ENCODE measurements at places on chromosomes 3 and 15. TPM values are rescaled to one million over a fixed set of nuclear protein-coding genes. Genes with fewer than 3 reads are reported as not detected.

Gene KLHL6
- total RNA-seq: 0.65 TPM

GRCh38 chr15:91956026-91956723 lies 102.7 kb downstream of the SLCO3A1 start:
- no peak for DNase-seq

DNA sequence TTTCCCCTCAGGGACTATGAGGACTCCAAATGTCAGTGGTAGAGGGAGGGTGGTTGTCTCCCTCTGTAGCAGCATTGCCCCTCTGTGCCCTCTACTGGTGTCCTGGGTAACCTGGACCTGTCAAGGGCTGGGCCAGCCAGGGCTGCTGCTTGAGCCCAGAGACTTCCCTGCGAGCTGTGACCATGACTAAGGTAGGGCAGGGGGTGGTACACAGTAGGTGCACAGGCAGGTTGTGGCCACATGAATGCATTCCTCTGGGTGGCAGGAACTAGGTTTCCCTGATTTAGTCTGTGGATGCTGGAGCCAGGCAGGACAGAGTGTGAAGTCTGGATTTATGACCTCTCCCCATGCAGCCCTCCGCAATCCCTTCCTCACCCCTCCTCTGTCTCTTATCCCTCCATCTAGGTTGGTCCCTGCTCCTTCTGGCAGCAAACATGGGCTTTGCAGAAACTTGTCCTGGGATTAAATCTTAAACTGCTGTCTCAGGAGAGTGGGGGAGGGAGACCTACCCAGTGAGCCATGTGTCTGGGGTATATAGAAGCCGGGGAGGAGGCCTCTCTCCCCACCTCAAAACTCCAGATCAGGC lies 8.7 kb upstream of the SEMA3F start:
- no peak for DNase-seq

DNA sequence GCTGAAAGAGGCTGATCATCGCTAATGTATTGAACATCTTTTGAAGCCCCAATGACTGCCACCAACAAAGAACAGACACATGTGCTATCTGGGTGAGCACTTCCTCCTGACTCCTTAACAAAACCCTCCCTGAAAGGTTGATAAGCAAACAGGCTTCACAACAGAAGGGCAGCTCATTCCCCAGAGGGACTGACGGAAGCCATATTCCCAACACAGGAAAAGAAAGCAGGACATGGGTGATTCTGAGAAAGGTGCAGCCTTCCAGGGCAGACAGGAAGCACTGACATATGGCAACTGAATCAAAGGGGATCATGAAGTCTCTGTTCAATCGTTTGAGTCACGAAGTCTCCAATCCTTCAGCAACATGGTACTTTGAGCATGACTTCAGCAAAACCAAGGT lies 929.0 kb downstream of the MCTP2 start:
- no peak for DNase-seq

GRCh38 chr15:67137319-67137718 lies 71.9 kb downstream of the SMAD3 start:
- no peak for DNase-seq

DNA sequence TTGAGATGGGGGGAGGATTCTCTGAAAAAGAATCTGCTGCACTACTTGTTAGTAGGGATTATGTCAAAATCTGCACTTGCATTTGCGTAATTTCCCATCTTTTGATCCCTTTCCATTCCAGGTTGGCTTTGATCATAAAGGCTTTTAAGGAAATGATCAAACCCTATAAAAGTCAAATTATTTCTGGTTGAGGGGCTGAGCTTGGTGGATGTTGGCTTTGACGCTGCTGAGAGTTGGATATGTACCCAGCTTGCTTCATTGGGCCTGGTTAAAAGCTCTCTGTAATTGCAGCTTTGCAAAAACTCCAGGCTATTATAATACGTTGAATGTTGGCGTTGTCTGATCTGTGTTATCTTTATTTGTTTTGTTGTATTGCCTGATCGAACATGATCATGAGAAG lies 12.0 kb downstream of the LRRC3B start:
- no peak for DNase-seq
